ENCODE measurements at places on chromosomes 5 and 9.

GRCh38 chr9:131013015-131013755, 4.2 kb downstream of the LAMC3 start:
- DNase-seq: no peak

DNA sequence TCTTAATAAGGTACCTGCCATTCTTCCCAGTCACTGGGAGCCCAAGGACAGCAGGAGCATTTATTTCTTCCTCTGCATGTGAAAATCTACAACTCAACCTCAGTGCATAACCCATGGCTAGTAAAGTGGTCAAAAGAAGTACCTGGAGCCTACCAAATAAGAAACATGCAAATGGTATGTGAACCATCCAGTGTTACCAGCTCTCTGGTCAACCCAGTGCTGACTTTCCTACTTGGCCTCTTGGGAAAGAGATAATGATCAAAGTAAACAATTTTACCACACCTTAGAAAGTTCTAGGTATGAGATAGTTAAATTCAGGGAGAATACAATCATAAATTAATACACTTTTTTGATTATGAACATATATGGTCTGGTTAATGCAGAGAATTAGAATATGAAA, 325.6 kb downstream of the ENC1 start:
- no peak for DNase-seq

GRCh38 chr9:132605387-132605786, 23.0 kb downstream of the BARHL1 start:
- DNase-seq: no peak

GRCh38 chr9:18459962-18460584, 13.9 kb upstream of the ADAMTSL1 start:
- peak; percentile 89 for DNase-seq

DNA sequence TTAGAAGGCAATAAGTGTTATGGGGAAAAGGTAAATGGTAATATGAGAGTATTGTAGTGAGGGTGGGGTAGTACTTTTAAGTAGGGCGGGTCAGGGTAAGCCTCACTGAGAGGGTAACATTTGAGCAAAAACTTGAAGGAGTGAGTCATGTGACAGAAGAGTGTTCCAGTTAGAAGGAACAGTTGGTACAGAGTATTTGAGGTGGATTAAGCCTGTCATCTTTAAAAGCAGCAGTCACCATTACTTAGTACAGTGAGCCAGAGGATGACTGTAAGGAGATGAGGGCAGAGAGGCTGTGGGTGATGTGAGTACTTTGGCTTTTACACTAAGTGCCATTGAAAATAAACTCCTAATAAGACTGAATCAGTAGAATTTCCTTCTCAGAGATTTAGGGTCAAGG, 54.8 kb downstream of the UBAP1 start:
- no peak for DNase-seq

- no peak for DNase-seq
Measured at GRCh38 chr5:109100971-109101370, 308.8 kb downstream of the PJA2 start.

DNA sequence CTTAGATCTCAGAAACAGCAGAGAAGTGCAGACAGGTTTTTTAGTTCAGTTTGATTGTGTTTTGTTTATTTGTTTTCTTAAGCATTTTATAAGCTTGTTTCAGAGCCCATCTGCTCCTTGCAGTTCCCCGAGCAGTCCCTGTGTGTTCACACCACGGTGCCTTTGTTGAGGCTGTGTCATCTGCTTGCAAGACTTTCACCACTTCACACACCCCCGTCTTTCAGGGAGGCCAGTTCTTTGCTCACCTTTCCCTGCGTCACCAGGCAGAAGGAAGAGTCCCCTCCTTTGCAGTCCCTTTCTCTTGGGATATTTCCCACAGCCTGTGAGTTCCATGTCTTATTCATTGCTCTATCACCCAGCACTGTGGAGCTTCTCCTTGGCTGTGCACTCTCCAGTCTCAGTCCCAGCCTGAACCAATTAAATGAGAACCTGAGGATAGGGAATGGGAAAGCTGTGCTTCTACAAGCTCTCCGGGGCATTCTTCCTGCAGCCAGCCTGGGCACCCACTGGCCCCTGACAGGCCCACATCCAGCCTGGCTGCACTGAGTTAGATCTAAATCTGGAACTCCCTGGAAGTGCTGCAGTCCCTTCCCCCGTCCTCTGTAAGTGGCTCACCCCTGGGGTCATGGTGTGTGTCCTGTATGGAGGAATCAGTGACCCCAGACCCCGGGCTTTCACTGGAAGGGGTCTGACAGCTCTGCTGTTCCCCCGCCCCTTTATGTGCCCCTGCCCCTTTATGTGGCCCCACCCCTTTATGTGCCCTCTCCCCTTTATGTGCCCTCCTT, 5.5 kb downstream of the MVB12B start:
- DNase-seq: no peak

GRCh38 chr9:96585426-96585825, 34.2 kb downstream of the CDC14B start:
- no peak for DNase-seq

GRCh38 chr5:61790678-61791077, 458.6 kb downstream of the ZSWIM6 start:
- no peak for DNase-seq

DNA sequence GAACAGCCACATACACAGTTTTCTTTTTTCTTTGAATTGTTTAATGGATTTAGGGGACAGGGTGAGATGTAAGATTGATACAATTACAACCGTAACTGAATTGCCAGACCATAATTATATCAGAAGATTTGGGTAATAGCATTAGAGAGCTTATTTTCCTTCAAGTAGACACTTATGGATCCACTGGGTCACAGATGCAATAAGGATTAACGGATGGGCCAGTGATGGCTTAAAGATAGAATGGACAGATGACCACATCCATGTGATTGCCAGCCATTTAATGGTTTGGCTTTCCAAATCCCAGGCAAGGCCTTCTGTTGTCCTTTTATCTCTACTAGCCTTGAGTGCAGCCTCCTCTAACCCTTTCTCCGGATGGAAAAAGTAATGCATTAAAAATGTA, 94.7 kb upstream of the NUDT12 start:
- no peak for DNase-seq

DNA sequence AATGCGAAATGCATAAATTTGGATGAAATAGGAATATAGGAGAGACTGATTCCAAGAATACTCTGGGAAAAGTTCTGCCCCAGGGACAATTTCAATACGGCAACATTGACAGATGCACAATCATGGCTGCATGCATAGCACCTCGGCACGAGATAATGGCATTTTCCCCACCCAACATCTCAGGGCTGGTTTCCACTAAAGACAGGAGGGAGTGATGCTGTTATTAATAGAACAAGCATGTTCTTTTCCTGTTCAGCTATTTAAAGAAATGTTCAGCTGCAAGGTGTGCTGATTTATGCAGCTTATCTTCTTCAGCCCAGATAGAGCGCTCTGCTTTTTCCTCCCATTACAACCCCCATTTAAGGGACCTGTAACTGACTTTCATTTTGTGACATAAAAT, 740.2 kb downstream of the TLR4 start:
- no peak for DNase-seq

DNA sequence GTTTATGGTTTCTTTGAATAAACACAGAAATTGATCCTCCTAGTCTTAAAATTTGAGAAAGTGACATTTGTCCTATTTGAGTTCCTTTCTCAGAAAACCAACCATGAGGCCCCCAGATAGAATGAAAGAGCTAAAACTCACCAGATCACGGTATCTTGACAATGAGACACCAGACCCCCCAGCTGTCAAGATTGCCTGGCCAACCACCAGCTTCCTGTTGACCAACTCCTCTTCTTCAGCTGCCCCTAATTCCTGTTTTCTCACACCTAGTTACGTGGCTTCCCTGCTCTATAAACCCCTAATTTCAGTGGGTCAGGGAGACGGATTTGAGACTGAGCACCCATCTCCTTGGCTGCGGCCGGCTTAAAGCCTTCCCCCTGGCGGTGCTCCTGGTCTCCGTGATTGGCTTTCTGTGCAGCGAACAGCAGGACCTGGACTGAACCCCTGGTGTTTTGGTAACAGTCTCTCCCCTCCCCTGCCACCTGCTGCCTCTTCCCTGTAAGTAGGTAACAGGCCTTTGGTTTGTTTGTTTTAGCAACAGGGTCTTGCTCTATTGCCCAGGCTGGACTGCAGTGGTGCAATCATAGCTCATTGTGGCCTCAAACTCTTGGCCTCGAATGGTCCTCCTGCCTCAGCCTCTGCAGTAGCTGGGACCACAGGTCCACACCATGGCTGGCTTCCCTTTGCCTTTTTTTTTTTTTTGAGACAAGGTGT, 4.8 kb upstream of the ENTPD2 start:
- no peak for DNase-seq

DNA sequence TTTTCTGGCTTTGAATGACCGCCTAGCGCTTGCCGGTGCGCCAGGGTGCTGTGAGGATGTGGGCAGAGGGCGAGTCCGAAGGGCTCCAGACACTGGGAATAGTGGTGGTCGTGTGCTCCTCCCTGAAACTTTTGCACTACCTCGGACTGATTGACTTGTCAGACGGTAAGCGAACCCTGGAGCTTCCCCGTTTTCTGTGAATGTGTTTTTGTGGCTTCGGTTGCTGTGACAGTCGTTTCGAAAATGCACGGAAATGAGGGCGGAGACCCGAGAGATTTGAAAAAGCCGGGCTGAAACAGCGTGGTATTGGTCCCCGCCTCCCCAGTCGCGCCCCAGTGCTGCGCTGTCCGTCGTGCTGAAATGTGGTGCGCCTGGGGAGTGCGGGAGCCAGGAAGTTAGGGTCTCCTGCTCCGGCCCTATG, 102.5 kb upstream of the GABRP start:
- no peak for DNase-seq

DNA sequence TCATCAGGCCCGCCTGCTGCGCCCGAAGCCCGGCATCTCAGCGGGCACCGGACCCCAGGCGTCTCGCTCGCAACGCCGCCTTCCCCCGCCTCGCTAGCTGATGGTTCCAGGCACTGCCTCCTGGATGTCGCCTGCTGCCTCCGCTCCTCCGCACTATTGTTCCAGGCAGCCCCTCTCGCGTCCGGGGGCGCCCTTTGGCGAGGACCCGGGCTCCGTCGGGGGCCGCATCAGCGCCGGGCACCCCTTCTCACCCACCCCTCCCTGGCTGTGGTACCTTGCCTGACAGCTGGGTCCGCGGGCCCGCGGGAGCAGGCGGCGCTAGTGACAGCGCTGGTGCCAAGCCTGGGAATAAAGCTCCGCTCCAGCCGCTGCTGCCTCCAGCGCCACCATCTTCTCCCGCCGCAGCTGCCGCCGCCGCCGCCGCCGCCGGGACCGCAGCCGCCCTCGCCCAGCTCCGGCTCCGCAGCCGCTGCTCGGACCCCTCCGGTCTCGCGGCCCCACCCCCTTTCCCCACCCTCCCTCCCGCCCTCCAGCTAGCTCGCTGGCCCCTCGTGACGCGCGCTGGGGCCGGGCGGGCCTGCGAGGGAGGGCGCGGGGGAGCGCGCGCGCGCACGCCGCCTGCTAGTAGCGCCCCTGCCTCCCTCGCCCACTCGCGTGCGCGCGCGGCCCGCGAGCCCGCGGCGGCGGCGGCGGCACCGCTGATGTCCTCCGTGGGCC, at the start of gene APBA1:
APBA1 (minus strand) TSS at position 493 of the 717 bp plus-strand sequence.
- peak; percentile 7 for DNase-seq

GRCh38 chr9:23447166-23447565, 378.9 kb downstream of the ELAVL2 start:
- peak; percentile 42 for DNase-seq

GRCh38 chr5:124421584-124421983, 324.9 kb downstream of the ZNF608 start:
- no peak for DNase-seq

DNA sequence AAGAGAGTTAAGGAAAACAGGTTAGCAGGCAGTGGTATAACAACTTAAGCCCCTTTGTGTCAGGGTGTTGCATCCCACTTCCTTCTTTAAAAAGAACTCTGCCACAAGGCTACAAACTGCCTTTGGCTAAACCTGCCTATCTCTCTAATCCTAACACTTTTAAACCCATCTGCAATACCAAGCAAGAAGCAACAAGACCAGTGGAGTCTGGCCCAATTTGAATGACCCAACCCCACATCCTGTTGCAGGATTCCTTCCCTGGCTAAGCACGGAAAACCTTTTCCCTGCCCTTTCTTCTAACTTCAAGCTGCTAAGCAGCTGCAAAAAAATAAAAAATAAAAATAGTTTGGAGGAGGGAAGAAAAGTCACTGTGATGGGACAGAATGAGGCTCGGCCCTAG, 27.1 kb downstream of the ABCA1 start:
- no peak for DNase-seq

GRCh38 chr9:129910628-129911567, 75.6 kb downstream of the USP20 start:
- peak; percentile 98 for DNase-seq

- no peak for DNase-seq
Measured at GRCh38 chr9:36345103-36345846, 54.8 kb downstream of the RNF38 start.

DNA sequence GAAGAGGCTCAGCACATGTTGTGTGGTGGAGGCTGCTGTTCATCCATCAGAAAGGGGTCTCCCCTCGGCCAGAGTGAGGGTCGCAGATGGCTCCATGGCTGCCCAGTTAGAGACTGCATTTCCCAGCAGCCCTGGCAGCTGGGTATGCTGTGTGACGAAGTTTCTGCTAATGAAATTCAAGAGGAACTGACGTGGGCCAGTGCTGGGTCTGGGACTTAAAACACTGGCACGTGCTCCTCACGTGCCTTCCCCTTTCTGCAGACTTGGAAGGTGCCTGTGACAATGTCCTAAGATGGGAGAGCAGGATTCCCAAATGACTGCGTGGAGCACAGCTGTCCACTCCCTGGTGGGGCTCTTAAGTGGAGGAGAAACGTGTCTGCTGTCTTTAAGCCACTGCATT, 114.5 kb upstream of the RAPGEF1 start:
- DNase-seq: no peak

DNA sequence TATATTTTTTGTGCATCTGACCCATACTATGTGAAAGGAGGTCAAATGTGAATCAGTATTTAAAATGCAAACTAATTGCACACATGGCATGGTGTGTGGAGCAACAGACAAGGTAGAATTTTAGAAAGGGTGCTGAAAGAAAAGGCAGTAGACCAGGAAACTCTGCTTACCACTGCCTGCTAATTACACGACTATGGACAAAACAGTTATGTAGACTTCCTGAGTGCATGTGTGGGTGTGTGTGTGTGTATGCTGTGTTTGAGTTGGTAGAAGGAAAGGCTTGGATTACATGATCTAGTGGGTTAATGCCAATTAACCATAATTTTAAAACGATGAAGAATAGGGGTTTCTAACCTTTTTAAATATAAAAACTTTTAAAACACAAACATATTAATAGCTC, 349.9 kb downstream of the SH3GL2 start:
- no peak for DNase-seq

- DNase-seq: peak; percentile 35
Measured at GRCh38 chr9:136339173-136339957, 12.0 kb downstream of the GPSM1 start.

GRCh38 chr5:156991714-156992113, 28.7 kb upstream of the TIMD4 start:
- no peak for DNase-seq
